ENCODE measurements at places on chromosomes 1 and 21.

- no peak for DNase-seq
Measured at GRCh38 chr1:237568955-237569354, 321.8 kb downstream of the ZP4 start.

- no peak for DNase-seq
Measured at GRCh38 chr1:1374589-1374928, 448 bp downstream of the AURKAIP1 start.

GRCh38 chr1:204294357-204294756 lies 65.4 kb downstream of the PLEKHA6 start:
- no peak for DNase-seq

DNA sequence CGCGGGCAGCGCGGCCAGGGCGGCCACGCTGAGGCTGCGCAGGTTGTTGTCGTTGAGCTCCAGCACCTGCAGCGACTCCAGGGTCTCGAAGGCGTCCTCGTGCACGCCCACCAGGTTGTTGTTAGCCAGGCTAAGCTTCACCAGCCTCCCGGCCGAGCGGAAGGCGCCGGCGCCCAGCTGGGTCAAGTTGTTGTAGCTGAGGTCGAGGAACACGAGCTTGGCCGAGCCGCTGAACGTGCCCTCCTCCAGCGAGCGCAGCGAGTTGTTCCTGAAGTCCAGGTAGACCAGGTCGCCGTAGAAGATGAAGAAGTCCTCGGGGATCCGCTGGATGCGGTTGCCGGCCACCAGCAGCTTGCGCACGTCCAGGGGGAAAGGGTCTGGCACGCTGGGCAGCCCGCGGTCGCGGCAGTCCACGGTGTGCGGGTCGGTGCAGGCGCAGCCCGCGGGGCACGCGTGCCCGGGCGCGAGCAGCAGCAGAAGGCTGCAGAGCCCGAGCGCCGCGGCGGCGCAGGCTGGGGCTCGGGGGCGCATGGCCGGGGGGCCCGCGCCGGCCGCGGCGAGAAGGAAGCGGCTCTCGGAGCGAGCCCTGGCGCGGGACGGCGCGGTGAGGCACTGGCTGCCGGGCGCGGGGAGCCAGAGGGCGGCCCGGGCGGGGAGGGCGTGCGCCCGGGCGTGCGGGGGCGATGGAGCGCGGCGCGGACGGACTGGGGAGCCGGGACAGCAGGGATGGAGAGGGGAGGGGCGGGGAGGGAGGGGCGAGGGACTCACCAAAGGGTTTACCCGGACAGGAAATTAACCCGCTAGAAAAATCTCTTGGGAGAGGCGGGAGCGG lies 524 bp downstream of the LRRC38 start:
- DNase-seq: no peak

GRCh38 chr1:88980870-88981269 lies 11.6 kb downstream of the KYAT3 start:
- no peak for DNase-seq

- DNase-seq: no peak
Measured at GRCh38 chr1:182484067-182484466, 34.1 kb downstream of the RGSL1 start.

DNA sequence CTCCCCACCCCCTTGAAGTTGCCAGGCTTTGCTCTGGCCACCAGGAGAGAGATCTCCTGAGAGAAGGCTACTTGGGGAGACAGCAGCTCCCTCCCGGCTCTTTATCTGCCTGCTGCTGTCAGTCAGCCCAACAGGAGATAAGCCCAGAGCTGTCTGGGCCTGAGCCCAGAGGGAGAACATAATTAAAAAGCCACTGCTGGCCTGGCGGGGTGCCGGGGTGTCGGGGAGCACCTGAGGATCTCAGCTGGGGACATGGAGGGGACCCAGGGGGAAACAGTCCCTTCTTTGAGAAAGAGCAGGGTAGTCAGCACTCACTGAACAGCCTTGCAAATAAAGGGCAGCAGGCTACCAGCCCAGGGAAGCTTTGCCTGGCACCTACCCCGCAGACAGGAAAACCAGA lies 17.9 kb downstream of the VWA5B1 start:
- no peak for DNase-seq

DNA sequence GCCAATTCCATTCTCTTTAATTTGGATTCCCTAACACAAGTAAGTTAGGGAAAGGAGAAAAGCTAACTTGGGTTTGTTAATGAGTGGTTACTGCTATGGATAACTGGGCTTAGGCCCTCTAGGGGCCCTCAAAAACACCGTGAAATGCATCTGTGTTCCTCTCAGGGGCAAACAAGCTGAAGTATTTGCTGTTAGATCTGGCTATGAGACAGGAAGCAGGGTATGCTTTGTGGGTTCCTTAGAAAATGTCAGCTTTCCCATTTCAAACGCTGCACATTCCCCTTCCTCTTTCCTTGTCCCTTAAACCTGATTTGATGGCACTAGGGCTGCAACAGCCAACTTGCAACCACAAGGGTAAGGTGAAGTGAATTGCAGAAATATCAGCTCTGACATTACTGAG lies 5.7 kb upstream of the CAP1 start:
- DNase-seq: no peak

DNA sequence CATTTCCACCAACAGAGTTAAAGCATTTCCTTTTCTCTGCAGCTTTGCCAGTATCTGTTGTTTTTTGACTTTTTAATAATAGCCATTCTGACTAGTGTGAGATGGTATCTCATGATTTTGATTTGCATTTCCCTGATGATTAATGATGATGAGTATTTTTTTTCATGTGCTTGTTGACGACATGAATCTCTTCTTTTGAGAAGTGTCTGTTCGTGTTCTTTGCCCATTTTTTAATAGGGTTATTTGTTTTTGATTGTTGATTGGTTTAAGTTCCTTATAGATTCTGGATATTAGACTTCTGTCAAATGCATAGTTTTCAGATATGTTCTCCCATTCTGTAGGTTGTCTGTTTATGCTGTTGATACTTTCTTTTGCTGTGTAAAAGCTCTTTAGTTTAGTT lies 37.9 kb upstream of the PALMD start:
- no peak for DNase-seq

DNA sequence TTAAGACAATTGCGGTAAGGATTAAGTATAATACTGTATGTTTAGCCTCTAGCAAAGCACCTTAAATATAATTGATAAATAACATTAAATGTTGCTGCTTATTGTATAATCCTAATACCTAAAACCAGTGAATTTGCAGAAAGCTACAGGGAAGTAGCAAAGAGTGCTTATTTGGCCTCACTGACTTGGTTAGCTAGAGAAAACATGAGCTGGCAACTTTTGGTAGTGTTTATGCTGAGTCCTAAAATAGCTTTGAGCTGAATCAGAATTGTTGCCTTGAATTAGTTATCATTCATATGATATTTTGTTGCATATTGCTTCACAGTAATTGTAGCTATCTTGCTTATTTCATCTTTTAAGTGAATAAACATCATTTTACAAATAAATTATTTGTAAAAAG lies 3.5 kb downstream of the TRIM67 start:
- no peak for DNase-seq

DNA sequence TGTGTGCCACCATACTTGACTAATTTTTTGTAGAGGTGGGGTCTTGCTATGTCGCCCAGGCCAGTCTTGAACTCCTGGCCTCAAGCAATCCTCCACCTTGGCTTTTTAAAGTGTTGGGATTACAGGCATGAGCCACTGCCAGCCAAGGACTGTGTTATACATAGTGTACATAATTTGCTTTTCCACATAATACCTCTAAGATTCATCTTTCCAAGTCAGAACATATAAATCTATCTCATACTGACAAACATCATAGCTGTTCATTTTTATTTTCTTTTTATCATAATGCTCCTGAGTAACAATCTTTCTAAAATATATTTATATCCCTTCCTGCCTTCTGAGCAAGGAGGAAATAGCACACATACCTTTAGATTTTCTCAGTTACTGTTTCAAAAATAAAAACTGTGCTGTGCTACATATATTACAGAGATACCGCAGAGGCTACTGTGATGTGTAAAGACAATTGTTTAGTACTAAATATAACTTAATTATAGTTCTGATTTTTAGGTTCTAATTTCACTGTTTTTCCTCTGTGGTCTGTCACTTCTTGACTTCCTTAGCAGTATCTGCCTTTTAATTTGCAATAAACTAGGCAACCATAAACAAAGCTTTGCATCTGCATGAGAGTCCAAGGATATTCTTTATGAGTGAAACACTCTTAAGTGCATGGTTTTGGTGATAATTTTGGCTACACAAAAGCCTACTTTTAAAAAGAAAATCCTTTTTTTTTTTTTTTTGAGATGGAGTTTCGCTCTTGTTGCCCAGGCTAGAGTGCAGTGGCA lies 59.3 kb downstream of the EYA3 start:
- no peak for DNase-seq

GRCh38 chr1:183103577-183103976 lies 80.4 kb downstream of the LAMC1 start:
- no peak for DNase-seq

DNA sequence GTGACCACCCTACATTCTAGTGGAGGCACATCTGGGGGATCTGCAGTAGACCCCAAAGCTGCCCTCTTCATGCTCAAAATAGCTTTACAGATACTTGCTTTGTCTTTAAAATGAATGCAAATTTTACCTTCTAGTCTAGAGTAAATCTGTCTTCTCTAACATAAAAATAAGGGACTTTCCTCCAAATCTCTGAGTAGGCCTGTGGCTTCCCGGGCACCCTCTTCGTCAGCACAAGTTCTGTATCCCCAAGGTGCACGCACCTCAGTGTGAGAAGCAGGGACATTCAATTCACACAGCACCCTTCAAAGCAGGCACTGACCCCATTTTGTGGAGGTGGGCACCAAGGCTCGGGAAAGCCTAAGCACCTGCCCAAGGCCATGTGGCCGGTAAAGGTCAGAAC lies 19.0 kb downstream of the MEF2D start:
- DNase-seq: no peak

DNA sequence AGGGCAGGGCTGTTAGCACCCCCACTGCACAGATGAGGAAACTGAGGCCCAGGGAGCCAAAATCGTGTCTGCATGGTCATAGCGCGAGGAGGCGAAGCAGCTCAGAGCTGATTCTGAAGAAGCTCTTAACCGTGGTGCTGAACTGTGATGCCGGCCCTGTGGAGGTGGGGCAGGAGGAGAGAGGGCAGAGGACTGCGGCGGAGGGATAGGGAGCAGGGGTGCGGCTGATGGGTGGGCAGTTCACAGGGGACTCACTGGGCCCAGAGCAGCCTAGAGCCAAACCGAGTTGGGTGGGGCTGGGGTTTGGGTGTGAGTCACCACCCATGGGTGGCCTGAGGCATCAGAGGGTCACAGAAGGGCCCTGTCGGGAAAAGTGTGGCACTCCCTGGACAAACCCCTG lies 74.7 kb downstream of the RAP1GAP start:
- DNase-seq: no peak

GRCh38 chr1:158951956-158952355 lies 20.6 kb downstream of the PYHIN1 start:
- no peak for DNase-seq

DNA sequence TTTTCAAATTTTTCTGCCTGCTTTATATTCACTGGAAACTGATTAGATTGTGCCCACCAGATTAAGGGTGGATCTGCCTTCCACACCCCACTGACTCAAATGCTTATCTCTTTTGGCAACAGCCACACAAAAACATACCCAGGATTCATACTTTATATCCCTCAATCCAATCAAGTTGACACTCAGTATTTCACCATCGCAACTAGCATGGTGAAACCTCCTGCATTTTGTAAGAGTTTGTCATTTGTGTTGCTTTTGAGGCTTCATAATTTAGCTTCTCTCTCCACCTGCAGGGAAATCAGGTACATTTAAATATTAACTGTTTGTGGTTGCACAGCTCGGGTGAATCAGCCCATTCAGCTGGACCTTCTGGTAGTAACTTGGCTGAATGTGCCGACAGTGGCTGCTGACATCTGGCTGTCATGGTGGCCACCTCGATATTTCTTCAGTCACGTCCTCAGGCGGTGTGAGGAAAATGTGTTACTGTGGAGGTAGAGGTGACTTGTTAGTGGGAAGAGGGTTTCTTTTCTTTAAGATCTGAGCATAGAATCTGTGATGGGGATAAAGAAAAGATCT lies 224.0 kb downstream of the PTBP2 start:
- no peak for DNase-seq

- DNase-seq: no peak
Measured at GRCh38 chr1:200949626-200950025, 54.9 kb downstream of the INAVA start.

DNA sequence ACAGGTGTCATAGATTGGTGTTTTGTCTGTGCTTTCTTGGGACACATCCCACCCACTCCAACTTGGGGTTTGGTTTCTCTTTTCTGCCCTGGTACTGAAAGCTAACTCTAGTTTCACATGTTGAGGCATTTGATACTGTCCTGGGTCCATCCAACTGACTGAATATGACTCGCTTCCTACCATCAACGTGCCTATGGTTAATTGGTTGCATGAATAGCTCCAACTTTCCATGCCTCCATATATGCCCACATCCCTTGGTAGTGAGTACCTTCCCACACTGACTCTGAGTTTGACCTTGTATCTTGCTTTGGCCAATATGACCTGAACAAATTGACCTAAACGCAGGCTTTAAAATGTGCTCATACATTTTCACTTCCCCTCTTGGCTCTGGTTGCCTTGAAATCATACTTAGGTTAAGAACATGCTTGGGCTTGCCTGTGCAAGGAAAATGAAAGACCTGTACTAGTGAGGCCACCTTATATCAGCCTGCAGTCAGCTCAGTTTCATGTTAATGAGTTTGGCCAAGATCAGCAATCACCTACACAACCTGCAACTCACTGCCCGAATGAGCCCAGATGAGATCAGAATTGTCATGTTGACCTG lies 81.0 kb upstream of the KCNK2 start:
- no peak for DNase-seq

- no peak for DNase-seq
Measured at GRCh38 chr1:153984123-153984894, 1.8 kb downstream of the RAB13 start.

DNA sequence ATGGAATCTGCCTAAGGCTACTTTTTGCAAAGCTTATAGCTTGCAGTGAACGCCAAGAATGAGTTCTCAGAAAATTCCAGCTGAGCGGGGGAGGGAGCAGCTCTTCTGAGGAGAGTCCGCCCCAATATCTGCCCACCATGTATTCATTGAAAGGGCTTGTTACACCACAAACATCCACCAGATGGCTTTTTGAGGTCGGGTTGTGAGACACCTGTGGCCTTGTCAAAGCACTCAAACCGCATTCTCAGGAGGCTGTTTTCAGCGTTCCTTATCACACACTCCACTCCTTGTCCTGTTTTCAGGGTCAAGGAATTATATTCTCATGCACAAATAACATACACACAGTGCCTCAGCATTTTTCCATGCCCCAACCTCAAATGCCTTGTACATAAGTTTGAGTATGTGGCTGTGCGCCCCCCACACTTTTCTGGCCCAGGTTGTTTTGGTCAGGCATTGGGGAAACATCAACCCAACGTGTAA lies 3.9 kb upstream of the C4BPB start:
- peak; percentile 49 for DNase-seq

GRCh38 chr1:25356848-25357247 lies 18.7 kb downstream of the TMEM50A start:
- no peak for DNase-seq

GRCh38 chr1:10631811-10632593 lies 157.3 kb downstream of the PEX14 start:
- DNase-seq: no peak

Data from stimulated activated CD4-positive, alpha-beta T cell treated with anti-CD3 and anti-CD28 coated beads, Interleukin-2, amount 100 ng/mL, for 48 hours (primary cell).